Activated T-helper 1 cell treated with anti-CD3 and anti-CD28 coated beads, Interleukin-12 subunit alpha, Interleukin-12 subunit beta, Interleukin-2, Interleukin-4 antibody, amounts not matched to agents 30 ng/mL and 10 ng/mL and 1 ng/mL, durations not matched to agents 14 hours and 24 hours and 36 hours (primary cell): ENCODE measurements at places on chromosomes 1 and 21.
A peak's percentile ranks its signal among the peaks of the same experiment; 100 is the strongest.

- no peaks in the 10 kb centered on the region for H3K27me3 ChIP-seq
- H3K36me3 ChIP-seq: peaks cover 2% of the 10 kb centered on the region
- no peaks in the 10 kb centered on the region for H3K4me1 ChIP-seq
- no peak overlapping the region for H3K27ac ChIP-seq
Measured at GRCh38 chr1:50645139-50645538, 221.9 kb upstream of the DMRTA2 start.

- H3K4me1 ChIP-seq: peaks cover 48% of the 10 kb centered on the region
- H3K27ac ChIP-seq: peak overlapping the region; percentile 91
- peaks cover 3% of the 10 kb centered on the region for H3K27me3 ChIP-seq
- DNase-seq: no peak
Measured at GRCh38 chr1:158932171-158932570, 819 bp downstream of the PYHIN1 start.

DNA sequence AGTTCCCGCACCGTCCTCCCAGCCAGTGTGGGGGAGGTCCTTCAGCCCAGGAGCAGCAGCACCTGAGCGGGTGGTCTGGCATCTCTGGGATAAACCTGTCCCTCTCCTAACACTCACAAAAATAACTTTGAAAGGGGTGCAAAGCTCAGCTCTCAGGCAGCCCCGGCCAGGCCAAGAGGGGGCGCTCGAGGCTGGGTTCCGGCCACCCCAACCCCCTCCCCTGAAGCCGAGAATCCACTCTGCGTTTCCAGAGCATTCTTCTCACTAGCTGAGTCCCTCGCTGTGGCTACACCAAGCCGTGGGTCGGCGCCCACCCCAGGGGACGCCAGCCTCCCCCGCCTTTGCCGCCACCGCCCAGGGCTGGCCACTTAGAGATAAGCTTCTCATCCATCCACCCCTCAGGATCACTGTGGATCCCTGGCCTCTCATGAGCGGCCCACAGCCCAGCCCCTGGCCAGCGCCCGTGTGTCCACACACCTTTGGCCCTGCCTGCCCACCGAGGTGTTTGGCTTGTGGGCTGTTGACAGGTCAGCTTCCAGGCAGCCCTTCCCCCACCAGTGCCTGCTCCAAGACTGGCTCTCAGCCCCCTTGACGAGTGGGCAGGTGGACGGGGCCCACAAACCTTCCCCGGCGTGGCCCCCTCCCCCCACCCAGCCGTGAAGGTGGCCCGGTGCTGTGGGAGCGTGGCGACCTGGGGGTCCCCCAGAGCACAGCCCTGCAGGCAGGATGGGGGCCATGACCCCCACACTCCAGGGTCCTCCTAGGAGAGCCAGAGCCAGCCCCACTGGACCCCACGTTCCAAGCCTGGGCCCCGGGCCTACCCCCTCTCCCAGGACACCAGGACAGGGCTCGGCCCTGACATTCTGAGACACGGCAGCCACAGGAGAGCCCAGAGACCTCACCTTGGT is 1.9 kb downstream of the FTCD start:
- H3K4me3 ChIP-seq: no peak overlapping the region
- no peak overlapping the region for H3K27ac ChIP-seq
- peak; percentile 27 for DNase-seq
- no peaks in the 10 kb centered on the region for H3K27me3 ChIP-seq
- H3K36me3 ChIP-seq: no peaks in the 10 kb centered on the region
- no peaks in the 10 kb centered on the region for H3K4me1 ChIP-seq

GRCh38 chr1:156571261-156571852 is 1.0 kb downstream of the IQGAP3 start:
- no peak for DNase-seq
- peak overlapping the region; percentile 30 for H3K27ac ChIP-seq
- peaks cover 8% of the 10 kb centered on the region for H3K36me3 ChIP-seq
- H3K4me3 ChIP-seq: peak overlapping the region; percentile 96
- peaks cover 18% of the 10 kb centered on the region for H3K27me3 ChIP-seq

DNA sequence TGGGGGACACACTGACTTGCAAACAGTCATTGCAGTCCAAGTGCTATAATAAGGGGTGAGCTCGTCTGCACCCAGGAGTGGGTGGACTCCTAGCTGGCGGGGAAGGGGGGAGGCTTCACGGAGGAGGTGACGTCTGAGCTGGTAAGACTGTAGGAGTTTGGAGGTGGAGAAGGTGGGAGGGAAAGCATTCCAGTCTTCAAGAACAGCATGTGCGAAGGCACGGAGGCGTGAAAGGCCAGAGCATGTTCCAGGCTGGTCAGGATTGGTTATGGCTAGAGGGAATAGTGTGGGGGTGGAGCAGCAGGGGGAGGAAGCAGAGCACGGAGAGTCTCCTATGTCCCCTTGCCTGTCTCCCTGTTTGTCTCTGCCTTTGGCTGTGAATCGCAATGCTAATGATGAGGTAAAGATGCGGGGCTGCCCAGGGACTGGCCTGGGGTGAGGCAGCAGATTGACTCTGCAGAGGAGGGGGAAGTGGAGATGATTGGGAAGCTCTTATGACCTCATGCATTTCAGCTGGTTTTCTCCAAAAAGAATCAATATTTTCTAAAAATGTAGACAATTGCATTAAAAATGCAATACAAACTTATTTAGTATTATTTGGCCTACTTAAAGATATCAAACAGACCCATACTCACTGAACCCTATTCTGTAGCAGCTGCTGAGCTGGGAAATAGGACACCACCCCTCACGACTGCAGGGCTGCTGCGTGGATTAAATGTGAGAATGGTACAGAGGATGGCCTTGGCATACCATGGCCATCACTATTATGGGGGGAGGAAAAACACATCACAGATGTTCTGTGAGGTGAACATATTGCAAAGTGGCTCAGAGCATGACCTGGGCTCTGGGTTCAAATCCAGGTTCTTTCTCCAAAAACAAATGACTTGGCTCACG is 2.6 kb upstream of the ZNF436 start:
- H3K4me3 ChIP-seq: no peak overlapping the region
- H3K27me3 ChIP-seq: peaks cover 2% of the 10 kb centered on the region
- H3K4me1 ChIP-seq: peaks cover 19% of the 10 kb centered on the region

- H3K4me3 ChIP-seq: no peak overlapping the region
- H3K27ac ChIP-seq: no peak overlapping the region
- no peak for DNase-seq
- peaks cover 4% of the 10 kb centered on the region for H3K4me1 ChIP-seq
- H3K36me3 ChIP-seq: no peaks in the 10 kb centered on the region
- peaks cover 47% of the 10 kb centered on the region for H3K27me3 ChIP-seq
Measured at GRCh38 chr21:45234965-45235364, 52.7 kb downstream of the POFUT2 start.

GRCh38 chr1:221765527-221765926 is 23.6 kb upstream of the DUSP10 start:
- peaks cover 49% of the 10 kb centered on the region for H3K4me1 ChIP-seq
- H3K4me3 ChIP-seq: no peak overlapping the region
- DNase-seq: no peak
- H3K27me3 ChIP-seq: no peaks in the 10 kb centered on the region
- no peak overlapping the region for H3K27ac ChIP-seq

DNA sequence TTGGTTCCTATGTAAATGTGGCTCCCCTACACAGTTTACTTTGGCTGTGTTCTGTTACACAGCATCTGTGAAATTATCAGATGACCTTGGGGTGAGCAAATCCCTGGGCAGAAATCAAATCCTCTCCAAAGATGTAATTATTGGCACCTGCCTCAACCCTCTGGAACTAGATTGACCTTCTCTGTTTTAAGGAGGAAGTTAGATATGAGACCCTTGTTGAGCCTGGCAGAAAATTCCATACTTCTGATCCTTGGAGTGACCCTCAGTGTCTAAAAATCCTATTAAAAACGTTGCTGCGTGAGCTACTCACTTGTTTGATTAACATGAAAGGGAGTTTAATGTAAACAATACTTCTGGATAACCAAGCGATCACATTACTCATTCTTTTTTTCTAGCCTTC is 122.0 kb downstream of the CLIC6 start:
- peaks cover 21% of the 10 kb centered on the region for H3K36me3 ChIP-seq
- no peak overlapping the region for H3K27ac ChIP-seq
- DNase-seq: no peak
- H3K4me3 ChIP-seq: no peak overlapping the region
- H3K4me1 ChIP-seq: no peaks in the 10 kb centered on the region

GRCh38 chr1:50368179-50369007 is 54.9 kb downstream of the DMRTA2 start:
- peaks cover 35% of the 10 kb centered on the region for H3K27me3 ChIP-seq
- peak; percentile 6 for DNase-seq
- peaks cover 5% of the 10 kb centered on the region for H3K4me1 ChIP-seq
- H3K36me3 ChIP-seq: no peaks in the 10 kb centered on the region
